ENCODE measurements at places on chromosomes 11 and 22.

- DNase-seq = no peak
Observed at GRCh38 chr11:111748035-111748804, 18.0 kb downstream of the PPP2R1B start.

DNA sequence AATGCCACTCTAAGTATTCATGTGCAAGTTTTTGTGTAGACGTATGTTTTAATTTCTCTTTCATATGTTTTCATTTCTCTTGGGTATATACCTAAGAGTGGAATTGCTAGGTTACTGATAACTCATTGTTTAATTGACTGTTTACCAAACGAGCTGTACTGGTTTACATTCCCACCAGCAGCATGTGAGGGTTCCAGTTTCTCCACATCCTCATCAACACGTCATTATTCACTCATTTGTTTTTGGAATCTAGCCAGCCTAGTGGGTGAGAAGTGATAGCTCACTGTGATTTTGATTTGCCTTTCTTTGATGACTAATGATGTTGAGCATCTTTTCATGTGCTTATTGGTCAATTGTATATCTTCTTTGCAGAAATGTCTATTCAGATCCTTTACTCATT, 4.0 kb downstream of the ANKRD13D start:
- DNase-seq = peak; percentile 55

DNA sequence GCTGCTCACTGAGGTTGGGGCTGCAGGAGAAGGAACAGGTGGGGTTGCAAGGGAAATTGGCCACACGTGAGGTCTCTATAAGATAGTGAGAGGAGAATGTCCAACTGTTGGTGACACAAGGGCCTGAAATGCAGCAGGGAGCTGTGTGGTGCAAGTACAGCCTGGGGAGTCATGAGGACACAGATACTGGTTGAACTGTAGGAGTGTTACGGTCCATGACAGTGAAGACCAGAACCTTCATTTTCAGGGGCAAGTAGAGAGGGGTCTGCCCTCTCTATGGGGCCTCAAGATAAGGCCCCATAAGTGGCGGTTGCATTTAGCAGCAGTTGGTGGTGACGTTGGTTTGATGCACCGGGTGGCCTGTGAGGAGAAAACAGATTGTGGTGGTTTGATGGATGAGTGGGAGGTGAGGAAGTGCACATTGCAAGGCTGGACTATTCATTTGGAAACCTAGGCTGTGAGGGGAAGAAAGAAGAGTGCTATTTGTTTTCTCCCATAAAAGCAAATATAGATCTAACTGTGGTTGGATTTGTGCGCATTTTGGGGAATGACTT, 39.4 kb downstream of the MICAL2 start:
- peak; percentile 94 for DNase-seq

- DNase-seq = no peak
Observed at GRCh38 chr11:74641905-74642304, 49.5 kb downstream of the POLD3 start.

Data from hematopoietic multipotent progenitor cell treated with erythropoietin and hydrocortisone succinate and interleukin-3 and kit ligand, for 4 days (in vitro differentiated cells).